Stimulated activated CD4-positive, alpha-beta T cell treated with anti-CD3 and anti-CD28 coated beads, Interleukin-1b, Interleukin-23, amount 100 ng/mL, for 24 hours (primary cell): ENCODE measurements at places on chromosomes 1 and 21.
A peak's percentile ranks its signal among the peaks of the same experiment; 100 is the strongest.

DNA sequence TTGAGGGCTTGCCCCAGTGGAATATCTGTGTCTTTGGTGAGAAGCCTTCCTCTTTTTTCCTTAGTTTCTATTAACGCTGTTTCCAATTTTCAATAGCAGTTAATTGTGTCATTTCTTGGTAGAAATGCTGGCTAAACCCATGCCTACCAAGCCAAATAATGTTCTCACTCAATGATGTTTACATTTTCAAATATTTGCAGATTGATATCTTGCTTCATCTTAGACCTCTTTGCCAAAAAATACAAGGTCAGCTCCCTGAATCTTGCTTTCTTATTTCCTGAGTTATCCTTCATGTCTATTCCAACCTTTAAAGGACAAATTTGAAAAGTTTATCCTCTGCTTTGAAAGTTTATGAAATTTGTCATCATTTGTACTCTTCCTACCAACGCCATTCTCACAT, 5.1 kb downstream of the KCNJ15 start:
- no peak for DNase-seq

- no peak for DNase-seq
These were observed 58.3 kb downstream of the KCNJ15 start for GRCh38 chr21:38315122-38315521.

DNA sequence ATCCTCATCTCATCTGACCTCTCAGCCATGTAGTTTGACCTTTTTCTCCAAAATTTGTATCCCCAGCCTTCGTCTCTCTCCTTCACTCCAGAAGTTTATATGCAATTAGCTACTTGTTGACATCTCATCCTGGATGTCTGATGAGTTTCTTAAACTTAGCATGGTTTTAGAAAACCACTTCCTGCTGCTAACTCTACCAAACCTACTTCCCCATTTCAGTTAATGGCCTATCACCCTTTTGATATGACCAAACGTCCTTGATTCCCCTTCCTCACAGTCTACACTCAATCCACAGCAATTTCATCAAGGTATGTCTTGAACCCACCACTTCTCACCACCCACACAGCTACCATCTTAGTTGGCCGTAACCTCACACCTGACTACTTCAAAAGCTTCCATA, 121.9 kb downstream of the LRRC40 start:
- DNase-seq: no peak

DNA sequence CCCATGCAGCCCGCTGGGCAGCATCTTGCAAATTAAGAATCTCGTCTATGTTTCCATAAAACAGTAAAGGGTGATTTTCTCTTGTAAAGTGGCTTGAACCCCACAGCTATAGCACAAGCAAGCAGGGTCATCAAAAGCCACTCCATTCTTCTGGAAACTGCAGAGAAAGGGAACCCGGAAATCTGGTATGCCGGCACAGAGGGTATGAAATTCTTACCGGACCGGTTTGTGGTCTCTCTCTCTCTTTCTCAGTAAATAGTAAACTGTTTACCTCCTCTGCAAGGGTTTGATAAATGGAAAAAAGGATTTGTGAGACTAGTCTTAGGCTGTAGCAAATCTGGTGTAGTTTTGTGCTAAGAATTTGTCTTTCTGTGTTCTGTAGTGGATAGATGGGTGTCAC, 2.7 kb upstream of the ADSS2 start:
- DNase-seq: no peak

GRCh38 chr21:46027851-46028493, 46.4 kb downstream of the COL6A1 start:
- no peak for DNase-seq

- no peak for DNase-seq
These were observed 27.7 kb downstream of the GIPC2 start for GRCh38 chr1:78073441-78073840.

DNA sequence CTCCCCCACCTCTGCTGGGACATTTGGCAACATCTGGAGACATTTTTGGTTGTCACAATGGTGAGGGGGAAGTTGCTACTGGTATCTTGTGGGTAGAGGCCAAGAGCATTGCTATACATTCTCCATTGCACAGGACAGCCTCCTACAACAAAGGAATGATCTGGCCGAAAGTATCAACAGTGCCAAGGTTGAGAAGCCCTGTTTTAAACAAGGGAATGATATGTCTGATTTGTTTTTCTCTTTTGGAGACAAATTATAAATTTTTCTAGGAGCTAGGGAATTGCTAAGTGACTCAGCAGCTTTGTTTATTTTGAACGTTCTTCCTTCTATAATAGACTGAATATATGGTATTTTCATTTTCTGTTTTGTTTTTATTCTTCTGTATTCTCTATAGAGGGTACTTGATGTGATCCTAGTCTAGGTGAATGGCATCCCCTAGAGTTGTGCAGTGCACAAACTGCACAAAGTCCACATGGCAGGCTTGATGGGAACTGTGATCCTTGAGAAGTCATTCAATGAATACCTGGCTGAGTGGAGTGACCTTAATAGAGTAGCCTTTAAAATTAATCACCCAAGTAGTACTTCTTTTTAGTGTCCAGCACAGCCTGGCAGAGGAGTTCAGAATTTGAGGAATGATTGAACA, 288.6 kb upstream of the USP24 start:
- DNase-seq: no peak

DNA sequence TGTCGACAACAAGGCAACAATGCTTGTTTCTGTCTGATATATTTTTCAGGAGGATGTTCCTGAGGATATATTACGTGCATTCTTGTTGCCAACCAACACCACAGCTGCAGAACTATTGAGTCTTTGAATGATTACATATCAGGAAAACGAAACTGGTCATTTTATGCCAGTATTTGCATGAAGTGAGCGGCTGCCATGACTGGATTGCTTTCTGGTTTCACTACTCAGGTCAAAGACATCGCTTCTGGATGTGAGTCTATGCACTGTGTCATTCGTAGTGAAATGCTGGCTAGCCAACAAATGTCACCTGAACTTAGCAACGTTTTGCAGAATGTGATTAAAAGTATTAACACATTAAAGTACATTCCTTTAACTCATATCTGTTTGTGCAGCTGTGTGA, 35.8 kb upstream of the OLFM3 start:
- no peak for DNase-seq

GRCh38 chr1:2431518-2431917, 19.2 kb upstream of the PEX10 start:
- no peak for DNase-seq

DNA sequence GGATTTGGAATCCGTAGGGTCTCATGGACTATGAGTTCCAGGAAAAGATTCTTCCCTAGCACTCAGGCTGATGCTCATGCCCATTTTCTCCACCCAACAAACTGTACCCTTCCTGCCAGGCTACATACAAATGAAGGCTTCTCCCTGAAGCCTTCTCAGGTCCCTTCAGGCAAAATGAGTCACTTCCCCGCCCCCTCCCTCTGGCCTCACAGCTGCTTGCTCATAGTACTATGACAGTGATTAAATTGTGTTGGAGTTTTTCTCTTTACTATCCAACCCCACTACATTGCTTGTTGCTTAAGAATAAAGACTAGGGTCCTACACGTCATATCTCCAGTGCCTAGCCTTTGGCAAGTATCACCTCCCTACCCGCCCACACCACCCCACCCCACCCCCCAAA, 207.6 kb upstream of the NFIA start:
- no peak for DNase-seq

- DNase-seq: no peak
These were observed 121.9 kb upstream of the BMP8A start for GRCh38 chr1:39369565-39369964.

- no peak for DNase-seq
These were observed 6.4 kb downstream of the FNDC7 start for GRCh38 chr1:108718927-108719655.

GRCh38 chr1:225888898-225889601, at the start of gene LEFTY1:
TSS of gene LEFTY1 (minus strand) at chr1:225889146. CDS start at chr1:225889066, 80 bp downstream.
- no peak for DNase-seq

DNA sequence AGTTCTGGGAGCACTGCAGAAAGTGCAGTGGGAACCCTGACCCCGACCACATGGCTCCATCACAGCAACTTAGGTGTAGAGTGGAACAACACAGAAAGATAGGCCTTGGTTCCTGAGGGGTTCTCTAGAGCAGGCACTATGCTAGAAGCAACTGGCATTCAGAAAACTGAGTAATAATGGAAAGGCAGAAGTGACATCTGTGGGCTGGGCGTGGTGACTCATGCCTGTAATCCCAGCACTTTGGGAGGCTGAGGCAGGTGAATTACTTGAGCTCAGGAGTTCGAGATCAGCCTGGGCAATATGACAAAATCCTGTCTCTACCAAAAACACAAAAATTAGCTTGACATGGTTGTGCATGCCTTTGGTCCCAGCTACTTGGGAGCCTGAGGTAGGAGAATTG, 5.3 kb downstream of the MRPS15 start:
- DNase-seq: no peak

DNA sequence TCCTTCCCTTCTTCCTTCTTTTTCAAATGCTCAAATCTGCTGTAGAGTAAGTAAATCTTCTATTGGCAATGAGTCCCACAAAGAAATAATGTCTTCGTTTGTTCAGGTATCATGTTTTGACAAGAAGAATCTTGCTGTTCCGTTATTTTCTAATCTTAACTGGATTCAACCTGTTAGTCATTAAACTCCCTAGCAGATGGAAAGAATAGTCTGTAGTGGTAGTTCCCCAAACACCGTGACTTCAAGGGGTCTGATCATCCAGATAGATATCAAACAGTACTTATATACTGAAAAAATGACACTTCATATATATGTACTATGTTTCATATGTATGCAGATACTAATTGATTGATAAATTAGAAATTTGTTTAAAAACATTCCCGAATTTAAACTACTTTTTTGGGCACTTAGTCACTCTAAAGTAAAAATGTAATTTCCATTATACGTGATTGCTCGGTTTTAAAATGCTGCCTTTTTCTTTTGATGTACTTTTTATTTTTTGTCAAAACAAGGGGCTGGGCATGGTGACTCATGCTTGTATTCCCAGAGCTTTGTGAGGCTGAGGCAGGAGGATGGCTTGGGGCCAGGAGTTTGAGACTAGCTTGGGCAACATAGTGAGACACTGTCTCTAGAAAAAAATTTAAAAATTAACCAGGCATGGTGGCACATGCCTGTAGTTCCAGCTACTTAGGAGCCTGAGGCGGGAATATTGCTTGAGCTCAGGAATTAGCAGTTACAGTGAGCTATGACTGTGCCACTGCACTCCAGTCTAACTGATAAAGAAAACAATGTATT, 335.7 kb upstream of the SNX7 start:
- no peak for DNase-seq

- DNase-seq: no peak
These were observed 17.6 kb downstream of the ATP8B2 start for GRCh38 chr1:154342836-154343472.

- DNase-seq: no peak
These were observed 967 bp downstream of the CENPS start for GRCh38 chr1:10431070-10431730.

DNA sequence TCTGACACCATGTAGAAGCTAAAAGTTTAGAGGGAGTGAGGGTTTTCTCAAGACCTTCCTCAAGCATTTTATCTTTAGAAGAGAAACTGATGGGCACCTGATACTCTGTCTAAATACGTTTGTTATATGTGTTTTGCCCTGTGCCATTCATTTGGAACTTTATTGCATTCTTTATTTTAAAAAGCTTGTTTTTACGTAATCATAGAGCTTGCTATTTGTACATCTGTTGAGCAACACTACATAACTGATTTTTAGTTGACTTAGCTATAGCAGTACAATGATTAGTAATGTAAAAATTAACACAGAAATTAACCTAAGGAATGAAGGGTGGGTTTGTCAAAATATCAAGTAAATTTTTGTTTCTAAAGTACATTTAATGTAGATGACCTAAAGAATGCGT, 88.5 kb downstream of the RUNX3 start:
- no peak for DNase-seq

GRCh38 chr1:207454046-207454964, at the start of gene CR2:
TSS of gene CR2 (plus strand) at chr1:207454328. CDS start at chr1:207454419, 91 bp downstream.
- peak; percentile 28 for DNase-seq

GRCh38 chr1:50593515-50593914, 170.3 kb upstream of the DMRTA2 start:
- no peak for DNase-seq
